NCI-H1105 (cell line): ENCODE measurements at places on chromosomes 6 and 20.

GRCh38 chr6:9361749-9362148 is 926.4 kb upstream of the SLC35B3 start:
- no peak for DNase-seq

DNA sequence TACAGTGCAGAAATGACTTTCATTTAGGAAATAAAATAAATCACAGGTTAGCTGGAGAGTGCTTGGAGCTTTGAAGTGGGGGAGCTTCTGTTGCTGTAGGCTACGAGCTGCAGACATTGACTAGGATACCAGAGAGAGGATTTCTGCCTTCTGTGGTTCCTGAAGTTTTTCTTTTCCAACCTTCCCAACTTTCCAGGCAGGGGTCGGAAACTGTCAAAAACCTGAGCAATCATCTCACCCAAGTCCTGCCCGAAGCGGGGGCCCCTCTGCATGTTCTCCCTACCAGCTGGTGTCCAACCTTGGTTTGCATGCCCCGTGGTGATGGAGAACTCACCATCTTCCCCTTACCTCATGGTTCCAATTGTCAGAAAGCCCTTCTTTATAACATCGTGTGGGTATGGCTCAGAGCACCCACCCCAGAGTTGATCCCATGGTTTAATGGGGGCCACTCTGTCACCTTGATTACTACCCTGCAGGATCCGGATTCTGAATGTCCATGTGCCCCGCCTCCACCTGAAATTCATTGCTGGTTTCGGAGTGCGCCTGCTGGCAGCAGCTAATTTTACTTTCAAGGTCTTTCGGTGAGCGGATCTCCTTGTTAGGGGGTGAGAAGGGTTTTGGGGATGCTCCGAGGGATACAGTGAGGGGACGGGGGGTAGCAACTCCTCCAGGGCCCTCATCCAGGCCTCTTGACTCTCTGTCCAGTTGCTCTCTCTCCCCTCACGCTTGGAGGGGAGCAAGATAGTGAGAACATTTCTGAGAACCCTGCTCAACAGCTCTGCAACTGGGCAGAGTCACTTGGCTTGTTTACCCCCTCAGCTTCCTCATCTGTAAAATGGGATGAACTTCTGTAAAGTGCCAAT is 5.1 kb downstream of the BPIFB2 start:
- no peak for DNase-seq

DNA sequence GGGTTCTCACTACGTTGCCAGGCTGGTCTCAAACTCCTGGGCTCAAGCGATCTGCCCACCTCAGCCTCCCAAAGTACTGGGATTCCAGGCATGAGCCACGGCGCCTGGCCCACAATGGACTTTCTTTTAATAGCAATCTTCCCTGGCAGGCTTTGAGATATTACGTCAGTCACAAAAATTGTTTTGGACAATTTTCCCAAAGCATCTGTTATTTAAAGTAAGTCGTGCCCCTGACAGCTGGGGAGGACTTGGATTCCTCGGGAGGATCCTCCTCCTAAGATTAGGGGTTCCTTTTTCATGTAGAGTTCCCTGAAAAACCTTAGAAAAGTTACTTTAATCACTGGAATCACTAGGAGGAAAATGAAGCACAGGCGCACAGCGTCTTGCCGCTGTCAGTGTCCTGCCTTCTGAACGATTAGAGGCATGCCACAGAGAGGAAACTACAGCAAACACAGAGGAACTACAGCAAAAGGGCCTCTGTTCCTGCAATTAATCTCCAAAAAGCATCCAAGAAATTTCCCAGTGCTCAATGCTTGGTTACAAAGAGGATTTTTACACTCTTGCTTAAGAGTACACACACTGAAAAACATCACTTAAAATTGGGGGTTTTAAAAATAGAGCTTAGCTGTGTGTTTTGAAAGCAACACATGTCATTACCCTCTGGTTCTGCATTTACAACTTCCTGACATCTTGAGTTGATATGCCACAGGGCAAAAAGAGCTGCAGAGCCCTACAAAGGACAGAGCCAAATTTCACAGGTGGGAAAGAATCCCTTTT is 4.5 kb downstream of the ACSS1 start:
- DNase-seq: no peak

GRCh38 chr20:3349786-3350185 is 57.7 kb downstream of the DNAAF9 start:
- DNase-seq: no peak

- no peak for DNase-seq
Observed at GRCh38 chr6:74366634-74367033, 670.6 kb downstream of the CD109 start.

- no peak for DNase-seq
Observed at GRCh38 chr6:125197795-125198269, 44.3 kb downstream of the TPD52L1 start.

DNA sequence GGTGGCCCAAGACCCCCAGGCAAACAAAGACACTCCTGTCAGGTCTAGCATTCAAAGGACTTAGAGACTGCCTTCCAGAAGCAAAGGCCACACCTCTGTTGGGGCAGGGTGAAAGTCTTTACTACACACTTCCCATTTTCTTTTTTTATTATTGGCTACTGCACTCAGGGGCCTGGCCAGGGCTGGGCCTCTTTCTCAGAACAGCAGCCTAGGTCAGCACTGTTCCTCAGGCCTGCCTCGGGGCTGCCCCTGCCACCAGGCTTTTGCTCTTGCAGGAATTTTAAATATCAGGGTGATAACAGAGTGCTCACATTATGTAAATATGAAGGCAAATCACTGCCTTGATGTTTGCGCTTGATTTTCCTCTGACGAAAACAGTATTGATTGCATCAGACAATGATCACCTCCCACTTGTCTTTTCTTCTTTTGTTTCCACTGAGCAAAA is 18.5 kb downstream of the GSTA4 start:
- DNase-seq: no peak
